Lung (tissue), 17 donors: ENCODE measurements at places on chromosomes 11 and 22. TPM values are rescaled to one million over a fixed set of nuclear protein-coding genes. Genes with fewer than 3 reads are reported as not detected.

DNA sequence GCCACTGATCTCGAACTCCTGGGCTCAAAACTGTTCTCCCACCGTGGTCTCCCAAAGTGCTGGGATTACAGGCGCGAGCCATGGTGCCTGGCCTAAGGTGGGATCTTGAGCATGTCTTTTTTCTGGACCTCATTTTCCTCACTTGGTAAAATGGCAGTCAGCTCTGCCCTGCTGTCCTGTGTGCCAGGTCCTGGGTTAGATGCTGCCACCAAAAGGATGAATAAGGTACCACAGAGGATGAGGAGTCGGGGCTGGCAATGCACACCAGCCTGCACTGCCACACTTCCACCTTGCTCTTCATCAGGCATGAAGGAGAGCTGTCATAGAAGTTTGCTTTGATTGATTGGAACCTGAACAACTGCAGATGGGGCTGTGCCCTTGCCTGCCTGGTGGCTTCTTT, 32.3 kb downstream of the ACO2 start:
- no peak for DNase-seq

DNA sequence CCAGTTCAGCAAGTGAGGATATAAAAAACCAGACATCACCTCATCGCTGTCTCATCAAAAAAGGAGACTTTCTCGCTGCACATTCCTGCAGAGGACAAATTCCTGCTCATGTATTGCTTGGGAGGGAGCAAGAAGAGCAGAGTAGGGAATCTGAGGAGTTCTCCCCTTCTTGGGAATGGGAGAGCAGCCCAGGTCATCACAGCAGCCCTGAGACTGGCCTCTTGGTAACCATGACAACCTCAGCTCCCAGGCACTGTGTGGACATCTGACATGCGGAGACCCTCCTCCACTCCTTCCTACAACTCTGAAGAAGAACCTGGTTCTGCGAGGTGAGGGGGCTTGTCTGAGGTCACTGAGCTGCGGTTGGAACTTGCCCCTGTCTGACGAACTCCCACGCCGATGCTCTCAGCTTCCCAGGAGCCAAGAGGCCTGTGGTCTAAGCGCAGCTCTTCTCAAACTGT, 17.9 kb downstream of the RFPL1 start:
- no peak for DNase-seq

DNA sequence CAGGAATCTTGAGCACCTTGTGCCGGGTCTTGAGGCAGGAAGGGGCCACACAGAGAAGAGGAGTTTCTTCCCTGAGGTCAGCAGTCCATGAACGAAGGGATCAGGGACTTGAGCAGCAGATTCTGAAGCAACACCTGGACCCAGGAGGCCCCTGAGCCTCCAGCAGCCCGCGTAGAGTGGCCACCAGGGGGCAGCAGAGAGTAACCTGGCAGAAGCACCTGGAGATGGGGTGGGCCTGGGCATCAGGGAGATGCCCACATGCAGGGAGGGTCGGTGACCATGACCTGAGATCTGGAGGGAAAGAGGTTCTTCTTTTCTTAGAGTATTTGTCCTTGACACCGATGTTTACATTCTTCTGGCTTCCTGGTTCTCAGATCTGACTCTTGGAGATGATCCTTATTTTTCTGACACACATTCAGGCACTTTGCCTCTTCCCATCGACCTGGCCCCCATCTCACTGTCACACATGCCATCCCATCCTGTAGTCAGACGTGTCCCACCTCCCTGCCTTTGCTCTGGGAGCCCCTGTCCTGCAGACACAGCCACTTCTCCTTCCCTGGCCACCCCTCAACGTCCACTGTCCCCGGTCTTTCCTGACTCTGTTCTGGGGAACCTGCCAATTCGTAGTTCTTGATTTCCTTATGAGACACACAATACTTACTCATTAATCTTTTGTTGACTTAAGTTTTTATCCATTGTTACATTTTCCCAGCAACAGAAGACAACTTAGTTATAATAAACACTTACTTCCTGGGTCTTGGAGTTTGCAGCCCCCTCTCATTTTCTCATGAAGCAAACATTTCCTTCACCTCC, 66.5 kb downstream of the GGTLC2 start:
- peak; percentile 14 for DNase-seq

UNC93B1 gene
- total RNA-seq: 124 TPM

GNAZ gene
- total RNA-seq: 3.6 TPM

SLC7A4 gene
- total RNA-seq: 1.1 TPM

DNA sequence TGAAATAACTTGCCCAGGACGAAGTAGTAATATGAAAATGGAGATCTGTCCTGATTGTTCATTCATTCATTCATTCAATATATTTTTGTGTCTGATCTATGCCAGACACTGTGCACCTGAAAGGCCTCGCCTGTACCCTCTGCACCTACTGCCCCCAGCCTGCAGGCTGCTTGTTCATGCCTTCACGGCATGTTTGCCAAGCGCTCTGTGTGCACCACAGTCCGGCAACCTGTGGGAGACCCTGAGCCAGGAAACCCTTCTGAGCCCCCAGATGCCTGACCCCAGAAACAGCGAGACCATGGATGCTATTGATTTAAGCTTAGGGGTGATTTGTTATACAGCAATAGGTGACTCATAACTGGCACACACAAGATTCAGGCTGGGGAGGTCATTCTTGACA, 47.0 kb downstream of the RTL6 start:
- no peak for DNase-seq

TBX1 gene
- 19.3 TPM for total RNA-seq

SCN4B gene
- total RNA-seq: 5.2 TPM

HPX gene
- total RNA-seq: 2.3 TPM

DBX1 gene
- not detected for total RNA-seq

DNA sequence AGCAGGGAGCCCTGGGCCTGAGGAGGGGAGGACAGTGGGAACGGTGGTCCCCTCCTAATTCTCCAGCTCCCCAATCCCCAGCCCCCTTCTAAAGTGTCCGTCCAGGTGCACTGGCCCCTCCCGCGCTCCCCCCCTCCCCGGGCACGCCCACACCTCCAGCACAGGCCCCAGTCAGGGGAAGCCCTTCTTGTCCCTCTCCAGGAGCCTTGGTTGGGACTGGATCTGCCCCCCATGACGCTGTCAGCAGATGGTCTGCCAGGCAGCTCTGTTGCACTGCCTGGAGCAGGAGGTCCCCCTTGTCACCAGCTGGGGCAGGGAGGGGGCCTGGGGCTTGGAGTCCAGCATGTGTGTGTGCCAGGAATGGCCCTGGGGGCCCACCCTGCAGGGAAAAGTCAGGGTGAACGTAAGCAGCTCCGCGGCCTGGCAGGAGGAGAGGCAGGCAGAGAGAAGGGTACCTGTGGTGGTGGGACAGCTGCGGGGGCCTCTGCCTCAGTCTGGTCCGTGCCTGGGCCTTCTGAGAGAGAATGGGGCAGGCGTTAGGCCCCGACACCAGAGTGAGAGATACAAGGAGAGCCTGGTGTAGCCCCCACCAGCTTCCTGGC, 1.6 kb downstream of the IRF7 start:
- no peak for DNase-seq

GRCh38 chr22:41535244-41535643, 9.0 kb downstream of the POLR3H start:
- DNase-seq: no peak

MGAT3 gene
- total RNA-seq: 5.8 TPM

- DNase-seq: no peak
Measured at GRCh38 chr11:114236829-114237228, 59.4 kb upstream of the NNMT start.

- DNase-seq: no peak
Measured at GRCh38 chr11:32573228-32573627, 10.4 kb upstream of the EIF3M start.

NADSYN1 gene
- 79.3 TPM for total RNA-seq

DNA sequence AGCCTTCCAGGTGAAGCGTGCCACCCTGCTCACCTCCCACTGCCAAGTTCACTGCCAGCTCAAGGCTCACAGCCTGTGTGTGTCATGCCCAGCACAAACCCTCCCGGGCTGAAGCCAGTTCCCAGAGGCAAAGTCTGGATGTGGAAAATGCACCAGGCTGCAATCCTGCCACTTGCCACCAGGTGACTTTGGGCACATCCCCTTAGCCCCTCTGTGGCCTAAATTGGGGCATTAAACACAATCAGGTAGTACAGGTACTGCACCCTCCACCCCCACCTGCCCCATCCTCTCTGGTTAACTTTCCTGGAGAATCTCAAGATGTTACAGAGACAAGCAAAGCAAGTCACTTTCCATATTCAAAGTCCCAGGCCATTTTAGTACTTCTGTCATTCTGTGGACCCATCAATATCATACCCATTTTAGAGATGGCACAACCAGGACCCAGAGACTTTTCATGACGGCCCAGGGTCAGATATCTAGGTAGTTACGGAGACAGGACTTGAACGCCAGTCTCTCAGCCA, 1.8 kb upstream of the RASD2 start:
- no peak for DNase-seq

ANGPTL5 gene
- total RNA-seq: not detected

GRCh38 chr11:116164843-116165242, 607.9 kb downstream of the BUD13 start:
- no peak for DNase-seq

DNA sequence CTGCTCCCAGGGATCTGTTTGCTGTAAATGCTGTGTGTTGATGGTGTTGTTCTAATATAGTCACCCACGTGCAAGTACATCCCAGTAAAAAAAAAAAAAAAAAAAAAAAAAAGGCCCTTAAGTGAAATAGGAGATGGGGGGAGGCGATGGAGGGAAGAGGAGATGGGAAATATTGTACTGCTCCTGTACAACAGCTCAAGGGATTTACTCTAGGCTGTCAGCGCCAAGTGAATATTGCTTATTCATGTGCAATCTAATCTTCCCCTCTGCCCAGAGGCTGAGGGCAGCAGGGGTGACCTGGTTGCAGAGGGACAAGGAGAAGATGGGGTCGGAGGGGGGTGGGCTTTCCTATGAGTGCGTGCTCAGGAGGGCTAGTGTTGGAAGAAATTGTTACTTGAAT, 206.2 kb upstream of the CADM1 start:
- DNase-seq: no peak

DNA sequence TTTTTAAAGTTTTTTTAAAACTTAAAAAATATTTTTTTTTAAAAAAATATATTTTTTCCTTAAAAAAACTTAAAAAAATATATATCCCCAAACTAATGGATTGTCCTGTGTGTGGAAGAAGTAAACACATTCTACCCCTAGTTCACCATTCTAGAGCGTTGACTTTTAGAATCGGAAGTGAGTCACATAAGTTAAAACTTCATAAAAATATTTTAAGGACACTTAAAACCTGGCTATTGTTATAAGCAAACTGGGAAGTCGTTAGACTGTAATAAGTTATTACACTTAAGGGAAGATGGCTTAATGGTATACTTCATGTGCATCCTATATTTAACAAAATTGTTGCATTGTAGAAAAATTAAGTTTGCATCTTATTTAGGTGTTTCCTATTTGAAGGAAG, 21.1 kb downstream of the FAM118B start:
- no peak for DNase-seq

DNA sequence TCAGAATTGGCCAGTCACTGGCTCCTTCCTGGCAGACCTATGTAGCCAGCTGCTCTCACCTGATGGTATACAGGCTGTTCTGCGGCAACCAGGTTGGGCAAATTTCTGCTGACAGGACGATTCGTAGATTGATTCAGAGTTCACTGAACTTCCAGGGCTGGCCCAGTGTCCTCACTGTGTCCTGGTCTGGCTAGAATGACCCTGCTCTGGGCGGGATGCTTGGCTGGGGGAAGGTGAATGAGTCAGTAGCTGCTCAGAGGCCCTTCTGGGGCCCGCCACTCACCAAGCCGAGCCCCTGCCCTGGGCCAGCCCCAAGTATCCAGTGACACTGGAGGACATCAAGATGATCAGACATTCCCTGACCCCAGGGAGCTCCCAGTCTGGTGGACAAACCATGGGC, 62.9 kb upstream of the WNT11 start:
- no peak for DNase-seq

GRCh38 chr11:28110108-28110820, 2.1 kb downstream of the METTL15 start:
- peak; percentile 88 for DNase-seq

C11orf97 gene
- 6.3 TPM for total RNA-seq

POTEH gene
- total RNA-seq: not detected

RFPL3 gene
- total RNA-seq: not detected

- peak; percentile 30 for DNase-seq
Measured at GRCh38 chr11:68214173-68215086, 1.3 kb upstream of the KMT5B start.

VPREB3 gene
- total RNA-seq: not detected

- no peak for DNase-seq
Measured at GRCh38 chr11:131027491-131027890, 111.2 kb upstream of the SNX19 start.

KCNJ11 gene
- 2.3 TPM for total RNA-seq

NLRP14 gene
- 0.15 TPM for total RNA-seq

- no peak for DNase-seq
Measured at GRCh38 chr11:12061851-12062560, 48.4 kb upstream of the MICAL2 start.

GRCh38 chr11:58125469-58125868, at the start of gene OR9I1:
OR9I1 (minus strand) TSS chr11:58125530; CDS start chr11:58119444, 6,086 bp downstream.
- no peak for DNase-seq

FZD4 gene
- 24.3 TPM for total RNA-seq

DNA sequence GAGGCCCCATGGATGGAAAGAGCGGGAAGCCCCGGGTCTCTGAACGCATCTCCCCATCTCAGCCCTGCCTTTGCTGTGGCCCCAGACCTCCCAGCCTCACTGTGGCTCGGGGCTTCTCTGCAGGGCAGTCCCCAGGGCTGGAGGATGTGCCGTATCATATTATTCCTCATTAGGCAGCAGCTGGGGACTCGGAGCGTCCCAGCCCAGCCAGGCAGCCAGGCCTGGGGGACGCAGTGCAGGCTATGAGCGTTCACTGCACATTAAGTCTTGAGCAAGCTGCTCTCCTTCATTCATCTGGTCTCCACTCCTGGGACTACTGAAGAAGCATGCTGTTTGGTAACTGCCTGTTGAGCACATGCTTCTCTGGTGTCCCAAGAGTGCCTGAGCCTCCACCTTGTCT, 226.8 kb upstream of the TBCEL start:
- peak; percentile 34 for DNase-seq

DNA sequence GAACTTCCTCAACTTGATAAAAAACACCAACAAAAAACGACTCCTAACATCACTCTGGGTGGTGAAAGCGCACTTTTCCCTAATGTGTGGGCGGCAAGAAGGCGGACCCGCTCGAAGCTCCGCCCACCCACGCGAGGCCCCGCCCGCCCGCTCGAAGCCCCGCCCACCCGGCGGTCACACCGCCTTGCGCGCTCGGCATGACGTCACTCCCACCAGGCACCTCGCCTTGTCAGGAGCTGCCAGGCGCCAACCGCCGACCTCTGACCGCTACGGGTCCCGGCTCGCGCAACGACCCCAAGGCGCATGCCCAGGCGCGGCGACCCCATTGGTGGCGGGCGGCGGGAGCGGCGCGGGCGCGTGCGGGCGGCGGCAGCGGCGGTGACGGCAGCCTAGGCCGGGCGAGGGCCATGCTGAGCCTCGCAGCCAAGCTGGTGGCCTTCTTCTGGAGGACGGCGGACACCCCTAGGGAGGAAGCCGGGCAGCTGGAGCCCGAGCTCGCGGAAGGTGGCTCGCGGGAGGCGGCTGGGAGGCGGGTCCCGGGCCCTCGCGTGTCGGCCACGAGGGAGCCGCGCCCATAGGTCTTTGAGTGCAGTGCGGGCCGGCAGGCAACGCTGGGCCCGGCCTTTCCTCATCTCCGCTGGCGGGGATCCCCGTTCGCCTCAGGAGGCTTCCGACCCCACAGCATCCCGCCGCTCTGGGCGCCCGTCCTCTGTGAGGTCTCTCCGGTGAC, at the start of gene MOV10L1:
TSS of gene MOV10L1 (plus strand) at position 325 of the 730 bp plus-strand sequence. CDS start at position 408, 83 bp downstream.
- DNase-seq: no peak

- no peak for DNase-seq
Measured at GRCh38 chr11:109347304-109347703, 74.7 kb upstream of the C11orf87 start.

- peak; percentile 93 for DNase-seq
Measured at GRCh38 chr11:10293423-10294289, at the start of gene SBF2. SBF2 (minus strand) TSS chr11:10294219; CDS start chr11:10294069, 150 bp downstream.
